ENCODE measurements at places on chromosomes 5 and 9.

DNA sequence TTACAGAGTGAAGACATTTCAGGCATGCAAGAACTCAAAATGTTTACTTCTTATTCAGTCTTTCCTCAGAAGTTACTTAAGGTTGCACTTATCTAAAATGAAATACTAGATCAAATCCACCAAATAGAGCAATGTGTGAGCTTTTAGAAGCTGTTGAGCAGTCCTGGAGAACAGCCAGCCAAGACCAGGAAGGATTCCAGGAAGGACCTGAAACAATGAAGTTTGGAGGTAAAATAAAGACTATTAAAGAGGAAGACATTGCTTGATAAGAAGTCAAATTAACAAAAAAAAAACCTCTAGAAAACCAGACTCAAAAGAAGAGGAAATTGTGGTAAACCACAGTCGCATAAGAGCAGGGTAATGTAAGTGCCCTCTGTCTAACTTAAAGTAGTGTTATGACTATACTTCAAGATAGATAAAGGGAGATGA lies 156.2 kb upstream of the S1PR3 start:
- DNase-seq, result no peak

- DNase-seq, result no peak
Measured at GRCh38 chr9:109250771-109251079, 70.1 kb downstream of the EPB41L4B start.

DNA sequence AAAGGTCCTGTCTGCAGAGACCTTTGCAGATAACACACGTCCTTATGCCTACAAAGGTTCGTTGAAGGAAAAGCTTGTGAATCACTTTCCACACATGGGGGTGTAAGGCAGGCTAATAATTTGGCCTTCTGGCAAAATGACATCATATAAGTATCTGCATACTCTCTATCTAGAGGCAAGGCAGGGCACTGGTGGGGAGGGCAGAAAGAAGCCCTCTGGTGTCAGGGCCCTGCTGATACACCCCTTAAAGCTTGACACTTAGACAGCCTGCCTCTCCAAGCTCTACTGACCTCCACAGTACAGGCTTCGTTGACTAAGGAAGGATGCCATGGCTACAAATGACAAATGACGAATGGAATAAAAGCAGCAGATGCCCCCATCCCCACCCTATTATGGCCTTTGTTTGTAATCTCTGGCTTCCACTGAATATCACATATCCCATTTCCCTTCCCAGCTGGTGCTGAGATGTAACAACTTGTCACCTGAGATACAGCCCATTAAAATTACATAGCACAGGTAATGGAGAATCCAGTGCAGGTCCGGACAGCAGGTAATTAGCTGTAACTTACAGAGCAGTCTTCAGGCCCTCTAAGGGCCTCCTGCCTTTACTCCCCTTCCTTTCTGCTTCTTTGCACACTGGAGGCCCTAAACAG lies 76.9 kb upstream of the IFNK start:
- no peak for DNase-seq

DNA sequence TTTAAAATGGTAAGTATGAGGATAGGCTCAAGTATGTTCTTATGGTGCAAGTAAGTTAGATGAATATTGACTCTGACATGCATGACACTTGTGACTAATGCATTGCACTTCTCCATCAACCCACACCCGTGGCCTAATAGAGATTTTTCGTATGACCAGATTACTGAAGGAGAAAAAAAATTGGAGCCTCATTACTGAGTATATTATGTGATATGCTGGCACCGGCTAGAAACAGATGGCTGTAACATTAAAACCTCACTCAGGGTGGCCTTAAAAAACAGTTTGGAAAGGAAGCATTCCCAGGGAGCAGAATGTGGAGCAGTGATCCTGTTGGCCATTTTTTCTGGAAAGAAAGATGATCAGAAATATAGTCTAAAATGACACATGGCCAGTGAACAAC lies 766.4 kb downstream of the PRELID2 start:
- no peak for DNase-seq

- no peak for DNase-seq
Measured at GRCh38 chr5:6567835-6568234, 65.0 kb downstream of the NSUN2 start.

DNA sequence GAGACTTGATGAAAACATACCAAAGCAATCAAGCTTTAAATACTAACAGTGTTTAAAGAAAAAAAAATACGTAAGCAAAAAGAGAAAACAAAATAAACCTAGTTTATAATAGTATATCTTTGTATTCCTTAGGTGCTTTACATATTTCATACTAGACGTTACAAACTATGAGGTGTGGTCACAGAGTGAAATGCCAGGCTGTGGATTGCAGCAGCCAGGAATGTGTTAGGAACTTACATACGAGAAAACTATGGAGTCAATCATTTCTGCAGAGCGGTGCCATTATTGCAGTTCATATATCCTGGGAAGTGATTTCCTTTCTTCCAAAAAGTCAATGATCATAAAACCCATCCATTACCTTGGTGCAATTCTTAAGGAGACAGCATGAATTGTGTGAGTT lies 443.6 kb upstream of the GRAMD2B start:
- no peak for DNase-seq

GRCh38 chr5:31268686-31269085 lies 75.2 kb downstream of the CDH6 start:
- no peak for DNase-seq

GRCh38 chr5:88826646-88827585 lies 56.1 kb downstream of the MEF2C start:
- no peak for DNase-seq

DNA sequence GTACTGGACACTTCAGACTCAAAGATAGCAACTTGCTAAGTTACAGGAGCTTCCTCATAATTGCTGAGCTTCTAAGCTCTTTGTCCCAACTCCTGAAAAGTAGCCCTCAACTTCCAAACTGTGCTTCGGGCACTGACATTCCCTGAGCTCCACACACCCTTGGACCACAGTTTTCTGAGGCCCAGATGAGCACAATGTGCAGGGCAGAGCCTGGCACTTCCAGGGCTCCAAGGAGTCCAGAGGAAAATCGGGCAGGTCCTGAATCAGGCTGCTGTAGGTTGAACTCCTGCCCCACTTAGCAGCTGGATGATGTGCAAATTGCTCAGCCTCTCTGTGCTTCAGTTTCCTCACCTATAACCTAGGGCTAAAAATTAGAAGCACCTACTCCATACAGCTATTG lies 54.6 kb upstream of the KCNIP1 start:
- DNase-seq, result no peak

DNA sequence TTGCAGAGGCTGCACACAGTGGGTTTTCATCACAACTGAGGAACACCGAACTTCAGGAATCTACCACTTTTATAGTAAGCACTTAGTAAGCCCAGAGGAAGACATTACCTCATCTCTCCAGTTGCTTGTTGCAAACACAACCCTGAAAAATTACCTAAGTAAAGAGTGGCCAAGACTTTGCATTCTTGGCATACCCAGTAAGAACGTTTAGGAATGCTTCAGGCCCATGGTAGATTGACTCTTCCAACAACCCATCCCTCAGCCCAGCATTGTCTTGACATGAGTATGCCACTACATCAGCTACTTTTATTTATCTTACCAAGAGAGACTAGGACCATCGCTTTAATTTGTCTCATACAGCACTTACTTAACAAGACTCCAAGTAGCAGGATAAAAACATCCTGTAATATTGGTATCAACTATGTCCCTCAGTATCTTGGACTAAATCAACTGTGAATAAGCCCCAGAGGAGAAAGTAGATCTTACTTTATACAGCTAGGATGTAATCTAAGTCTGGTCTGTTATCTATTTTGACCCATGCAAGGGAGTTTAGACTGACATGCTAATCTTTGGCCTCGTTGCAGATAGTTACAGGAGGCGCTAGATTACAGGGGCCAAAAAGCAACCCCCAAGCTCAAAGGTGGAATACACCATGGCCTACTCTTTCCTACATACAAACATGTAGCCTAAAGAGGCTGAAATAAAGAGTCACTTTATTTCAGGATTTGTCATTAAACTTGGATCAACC lies 114.9 kb downstream of the INVS start:
- no peak for DNase-seq

DNA sequence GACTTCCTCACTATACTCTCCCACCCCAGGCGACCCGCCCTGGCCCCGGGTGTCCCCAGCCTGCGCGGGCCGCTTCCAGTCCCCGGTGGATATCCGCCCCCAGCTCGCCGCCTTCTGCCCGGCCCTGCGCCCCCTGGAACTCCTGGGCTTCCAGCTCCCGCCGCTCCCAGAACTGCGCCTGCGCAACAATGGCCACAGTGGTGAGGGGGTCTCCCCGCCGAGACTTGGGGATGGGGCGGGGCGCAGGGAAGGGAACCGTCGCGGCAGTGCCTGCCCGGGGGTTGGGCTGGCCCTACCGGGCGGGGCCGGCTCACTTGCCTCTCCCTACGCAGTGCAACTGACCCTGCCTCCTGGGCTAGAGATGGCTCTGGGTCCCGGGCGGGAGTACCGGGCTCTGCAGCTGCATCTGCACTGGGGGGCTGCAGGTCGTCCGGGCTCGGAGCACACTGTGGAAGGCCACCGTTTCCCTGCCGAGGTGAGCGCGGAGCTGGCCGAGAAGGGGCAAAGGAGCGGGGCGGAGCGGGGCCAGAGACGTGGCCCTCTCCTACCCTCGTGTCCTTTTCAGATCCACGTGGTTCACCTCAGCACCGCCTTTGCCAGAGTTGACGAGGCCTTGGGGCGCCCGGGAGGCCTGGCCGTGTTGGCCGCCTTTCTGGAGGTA lies 2.1 kb downstream of the CA9 start:
- DNase-seq, result no peak

GRCh38 chr9:123482295-123482968 lies 126.4 kb downstream of the CRB2 start:
- DNase-seq, result no peak
